Spleen (tissue), 13 donors: ENCODE measurements at places on chromosomes 2 and 18. TPM values are rescaled to one million over a fixed set of nuclear protein-coding genes. Genes with fewer than 3 reads are reported as not detected.
A peak's percentile ranks its signal among the peaks of the same experiment; 100 is the strongest.

- no peaks in the 10 kb centered on the region for H3K27me3 ChIP-seq
- no peak overlapping the region for H3K4me3 ChIP-seq
- no peak for DNase-seq
- no peak overlapping the region for H3K27ac ChIP-seq
- H3K36me3 ChIP-seq: no peaks in the 10 kb centered on the region
Observed at GRCh38 chr2:7593360-7593759, 676.1 kb downstream of the RNF144A start.

GRCh38 chr18:68426731-68427315 is 288.1 kb downstream of the TMX3 start:
- no peaks in the 10 kb centered on the region for H3K27me3 ChIP-seq
- no peaks in the 10 kb centered on the region for H3K36me3 ChIP-seq
- H3K4me3 ChIP-seq: no peak overlapping the region
- no peak overlapping the region for H3K27ac ChIP-seq
- no peaks in the 10 kb centered on the region for H3K4me1 ChIP-seq

- no peaks in the 10 kb centered on the region for H3K27me3 ChIP-seq
- H3K4me1 ChIP-seq: peaks cover 8% of the 10 kb centered on the region
- no peaks in the 10 kb centered on the region for H3K36me3 ChIP-seq
- peak; percentile 47 for DNase-seq
- H3K4me3 ChIP-seq: no peak overlapping the region
Observed at GRCh38 chr2:232367591-232368233, 10.8 kb upstream of the ALPP start.

- DNase-seq: peak; percentile 81
- no peak overlapping the region for H3K4me3 ChIP-seq
- peaks cover 7% of the 10 kb centered on the region for H3K27me3 ChIP-seq
- peaks cover 7% of the 10 kb centered on the region for H3K4me1 ChIP-seq
Observed at GRCh38 chr18:70464343-70465114, 175.7 kb downstream of the SOCS6 start.

DNA sequence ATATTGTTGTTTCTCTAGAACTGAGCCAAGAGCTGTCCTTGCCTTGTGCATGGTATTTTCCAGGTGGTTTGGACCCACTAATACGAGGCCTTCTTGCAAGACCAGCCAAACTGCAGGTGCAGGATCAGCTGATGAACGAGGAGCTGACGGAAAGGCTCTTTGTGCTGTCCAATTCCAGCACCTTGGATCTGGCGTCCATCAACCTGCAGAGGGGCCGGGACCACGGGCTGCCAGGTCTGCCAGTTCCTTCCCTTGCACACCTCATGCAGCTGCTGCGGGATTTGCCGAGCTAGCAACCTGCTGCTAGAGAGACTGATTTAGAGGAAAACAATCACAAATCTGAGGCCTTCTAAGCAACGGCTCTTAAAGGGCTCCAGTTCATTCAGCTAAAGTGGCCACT is 74.5 kb downstream of the TPO start:
- peaks cover 17% of the 10 kb centered on the region for H3K4me1 ChIP-seq
- H3K27me3 ChIP-seq: no peaks in the 10 kb centered on the region
- H3K36me3 ChIP-seq: no peaks in the 10 kb centered on the region
- H3K27ac ChIP-seq: peak overlapping the region; percentile 56

DNA sequence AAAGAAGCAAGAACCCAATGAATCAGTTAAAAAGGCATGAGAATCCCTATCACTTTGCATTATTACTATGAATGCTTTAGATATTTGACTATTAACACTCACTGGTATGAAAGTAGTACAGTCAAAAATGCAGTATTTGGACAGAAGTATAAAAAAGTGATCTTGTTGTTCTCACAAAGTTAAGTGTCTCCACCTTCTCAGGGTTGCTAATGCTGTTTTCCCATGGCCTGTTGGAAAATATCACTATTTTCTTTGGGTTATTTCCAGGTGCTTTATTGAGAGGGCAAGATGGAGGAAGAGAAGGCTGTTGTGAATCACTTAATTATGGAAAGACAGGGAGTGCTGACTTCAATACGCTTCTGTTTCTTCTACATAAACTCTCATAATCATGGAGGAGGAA is 13.6 kb upstream of the CREB1 start:
- H3K4me1 ChIP-seq: no peaks in the 10 kb centered on the region
- no peak overlapping the region for H3K27ac ChIP-seq
- H3K4me3 ChIP-seq: no peak overlapping the region
- no peaks in the 10 kb centered on the region for H3K36me3 ChIP-seq
- no peak for DNase-seq
- no peaks in the 10 kb centered on the region for H3K27me3 ChIP-seq

DNA sequence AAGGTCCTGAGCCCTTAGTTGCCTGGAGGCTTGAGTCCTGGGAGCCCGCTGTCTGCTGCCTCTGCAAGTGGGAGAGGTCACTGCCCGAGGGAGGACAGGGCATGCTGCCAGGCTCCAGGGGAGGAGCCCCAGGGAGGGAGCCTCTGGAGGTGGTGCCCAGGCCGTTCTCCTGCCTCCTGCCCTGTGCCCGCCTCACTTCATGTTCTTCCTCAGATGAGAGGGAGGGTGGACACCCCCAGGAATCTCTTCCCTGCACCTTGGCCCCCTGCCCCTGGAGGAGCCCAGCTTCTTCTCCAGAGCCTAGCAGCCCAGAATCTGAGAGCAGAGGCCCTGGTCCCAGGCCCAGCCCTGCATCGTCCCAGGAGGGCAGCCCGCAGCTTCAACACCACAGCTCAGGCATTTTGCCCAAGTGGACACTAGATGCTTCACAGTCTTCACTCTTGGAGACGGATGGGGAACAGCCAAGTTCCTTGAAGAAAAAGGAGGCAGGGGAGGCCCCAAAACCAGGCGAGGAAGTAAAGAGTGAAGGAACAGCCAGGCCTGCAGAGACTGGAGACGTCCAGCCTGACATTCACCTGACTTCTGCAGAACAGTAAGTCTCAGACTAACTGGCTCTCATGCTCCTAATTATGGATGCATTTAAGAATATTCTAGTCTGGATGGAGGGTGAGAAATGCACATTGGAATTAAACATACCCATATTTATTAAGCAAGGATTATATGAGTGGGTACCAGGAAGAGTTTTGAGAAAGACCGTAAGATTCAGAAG is 12.1 kb downstream of the PSD4 start:
- H3K4me1 ChIP-seq: peaks cover 22% of the 10 kb centered on the region
- H3K27me3 ChIP-seq: no peaks in the 10 kb centered on the region
- H3K36me3 ChIP-seq: peaks cover 88% of the 10 kb centered on the region
- DNase-seq: peak; percentile 62

DNA sequence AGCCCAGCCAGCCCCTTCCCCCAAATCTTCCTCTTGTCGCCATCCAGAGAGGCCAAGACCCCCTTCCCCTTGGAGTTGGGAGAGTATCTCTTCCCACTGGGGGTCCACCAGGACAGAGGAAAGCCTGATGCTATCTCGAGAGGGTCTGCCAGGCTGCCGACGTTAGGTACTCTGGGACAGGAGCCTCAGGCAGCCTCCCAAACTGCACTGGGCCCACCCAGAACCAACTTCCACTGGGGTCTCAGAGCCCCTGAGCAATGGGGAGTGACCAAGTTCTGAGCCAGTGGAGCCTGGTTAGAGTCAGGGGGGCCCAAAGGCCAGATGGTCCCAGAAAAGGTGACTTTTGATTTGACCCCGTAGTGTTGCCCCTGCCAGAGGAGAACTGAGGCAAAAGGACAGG is 189.1 kb downstream of the INHBB start:
- H3K4me1 ChIP-seq: no peaks in the 10 kb centered on the region
- H3K36me3 ChIP-seq: no peaks in the 10 kb centered on the region
- no peak overlapping the region for H3K4me3 ChIP-seq
- no peaks in the 10 kb centered on the region for H3K27me3 ChIP-seq

GRCh38 chr18:37667836-37668235 is 102.2 kb upstream of the CELF4 start:
- no peak for DNase-seq
- H3K27me3 ChIP-seq: no peaks in the 10 kb centered on the region
- no peak overlapping the region for H3K4me3 ChIP-seq
- no peak overlapping the region for H3K27ac ChIP-seq

DNA sequence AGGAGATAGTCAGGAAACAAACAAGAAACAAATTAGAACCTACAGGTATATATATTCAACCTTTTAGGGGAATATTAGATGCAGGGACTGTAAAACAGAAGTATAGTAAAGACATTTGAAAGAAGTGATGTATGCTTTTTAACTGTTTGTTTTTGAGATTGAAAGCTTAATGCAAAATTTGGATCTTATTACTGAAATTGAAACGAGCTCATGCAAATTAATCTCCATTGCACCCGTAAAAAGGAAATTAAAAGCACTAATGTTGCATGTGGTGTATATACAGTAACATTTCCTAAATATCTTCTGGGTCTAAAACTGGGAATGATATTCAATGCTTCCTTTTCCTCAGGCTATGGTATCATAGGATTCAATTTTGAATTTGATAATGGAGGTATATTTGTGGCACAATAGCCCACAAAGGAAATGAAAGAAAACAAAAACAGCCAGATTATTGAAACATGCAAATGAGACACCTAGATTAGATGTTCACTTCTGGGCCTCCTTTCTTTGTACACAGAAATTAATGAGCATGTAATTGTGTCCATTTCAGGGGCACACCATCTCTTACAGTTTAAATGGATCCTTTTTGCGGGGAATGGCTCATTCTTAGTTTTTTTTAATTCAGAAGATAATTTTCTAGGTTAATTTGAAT is 1.6 kb upstream of the ELOA2 start:
- DNase-seq: no peak
- H3K4me1 ChIP-seq: no peaks in the 10 kb centered on the region
- H3K27me3 ChIP-seq: no peaks in the 10 kb centered on the region
- no peaks in the 10 kb centered on the region for H3K36me3 ChIP-seq
- H3K4me3 ChIP-seq: no peak overlapping the region
- no peak overlapping the region for H3K27ac ChIP-seq

DNA sequence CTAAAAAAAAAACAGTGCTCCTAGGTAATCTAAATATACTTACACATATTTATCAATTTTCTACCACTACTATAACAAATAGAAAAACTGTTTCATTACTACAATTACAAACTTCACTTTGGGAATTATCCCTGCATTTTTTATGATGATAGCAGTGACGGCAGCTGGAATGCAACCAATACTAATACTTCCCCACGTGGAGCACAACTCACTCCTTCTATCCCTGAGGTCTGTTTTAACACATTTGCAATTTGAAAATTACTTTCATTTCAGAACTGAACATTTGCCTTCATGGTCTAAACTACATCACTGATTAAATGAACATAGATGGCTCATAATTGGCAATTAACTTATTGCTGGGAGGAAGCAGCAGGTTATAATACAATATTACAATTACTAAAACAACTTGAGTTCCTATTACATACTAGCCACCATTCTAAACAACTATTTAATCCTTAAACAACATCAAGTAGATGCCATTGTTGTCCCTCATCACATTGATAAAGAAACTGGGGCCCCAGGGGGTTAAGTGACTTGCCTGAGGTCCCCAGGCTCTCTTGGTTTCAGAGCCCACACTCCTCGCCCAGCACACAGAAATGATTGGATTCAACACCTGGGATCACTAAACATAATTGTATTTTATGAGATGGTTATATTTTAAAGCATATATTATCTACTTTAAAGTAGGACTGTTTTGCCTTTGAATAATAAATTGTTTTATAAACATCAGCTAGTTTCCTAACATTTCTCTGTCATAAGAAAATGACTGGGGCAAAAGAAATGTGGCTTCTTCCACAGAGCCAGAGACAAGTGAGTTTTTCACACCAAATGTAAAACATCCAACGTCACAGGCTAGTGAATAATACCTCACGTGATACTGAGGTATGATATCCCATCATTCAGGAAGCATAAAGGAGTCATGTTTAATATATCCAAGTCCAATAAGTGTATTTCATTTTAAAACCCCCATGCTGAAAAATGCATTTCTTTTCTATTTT is 6.2 kb downstream of the COLEC12 start:
- no peak overlapping the region for H3K27ac ChIP-seq
- peaks cover 5% of the 10 kb centered on the region for H3K4me1 ChIP-seq
- no peaks in the 10 kb centered on the region for H3K36me3 ChIP-seq
- H3K4me3 ChIP-seq: no peak overlapping the region
- no peak for DNase-seq

DNA sequence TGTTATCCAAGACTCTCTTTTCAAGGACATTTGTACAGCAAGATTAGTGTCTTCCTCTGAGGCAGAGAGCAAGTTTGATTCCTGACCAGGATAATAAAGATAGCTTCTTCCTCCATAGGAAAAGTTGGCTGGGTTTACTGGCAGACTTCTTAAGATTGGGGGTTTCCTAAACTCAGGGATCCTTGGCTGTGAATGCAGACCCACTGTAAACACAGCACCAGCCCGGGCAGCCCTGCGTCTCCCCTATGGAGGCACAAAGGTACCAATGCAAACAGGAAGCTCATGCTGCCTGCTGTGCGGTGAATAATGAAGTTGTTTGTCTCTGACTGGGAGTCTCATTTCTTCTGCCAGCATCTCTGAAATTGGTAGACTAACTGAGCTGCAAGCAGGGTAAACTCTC is 96.2 kb upstream of the ARHGAP28 start:
- H3K27ac ChIP-seq: no peak overlapping the region
- no peak overlapping the region for H3K4me3 ChIP-seq

DNA sequence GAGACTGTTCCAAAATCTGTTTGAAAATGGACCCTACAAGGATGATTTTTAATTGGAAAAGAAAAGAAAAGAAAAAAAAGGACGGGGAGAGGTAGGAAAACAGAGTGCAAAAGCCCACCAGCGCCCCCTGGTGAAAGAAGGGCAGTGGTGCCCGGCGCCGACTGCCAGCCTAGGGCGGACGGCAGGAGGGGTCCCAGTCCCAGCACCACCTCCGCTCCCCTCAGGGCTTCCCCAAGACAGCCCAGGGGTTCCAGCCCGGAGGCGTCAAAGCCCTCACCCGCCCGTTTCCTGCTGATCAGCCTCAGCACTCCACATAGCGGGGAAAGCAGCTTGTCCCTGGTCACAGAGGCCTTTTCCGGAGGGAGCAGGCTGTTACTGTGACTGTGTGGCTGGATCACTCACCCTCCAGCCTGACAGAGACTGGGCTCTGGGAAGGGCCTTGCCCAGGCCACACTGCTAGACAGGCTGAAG is 213.9 kb downstream of the TFCP2L1 start:
- H3K27ac ChIP-seq: no peak overlapping the region
- H3K36me3 ChIP-seq: no peaks in the 10 kb centered on the region
- no peak overlapping the region for H3K4me3 ChIP-seq

- peaks cover 8% of the 10 kb centered on the region for H3K27me3 ChIP-seq
- no peak overlapping the region for H3K4me3 ChIP-seq
- H3K36me3 ChIP-seq: no peaks in the 10 kb centered on the region
- no peak for DNase-seq
- H3K27ac ChIP-seq: no peak overlapping the region
Observed at GRCh38 chr2:88540346-88540745, 86.9 kb downstream of the EIF2AK3 start.

DNA sequence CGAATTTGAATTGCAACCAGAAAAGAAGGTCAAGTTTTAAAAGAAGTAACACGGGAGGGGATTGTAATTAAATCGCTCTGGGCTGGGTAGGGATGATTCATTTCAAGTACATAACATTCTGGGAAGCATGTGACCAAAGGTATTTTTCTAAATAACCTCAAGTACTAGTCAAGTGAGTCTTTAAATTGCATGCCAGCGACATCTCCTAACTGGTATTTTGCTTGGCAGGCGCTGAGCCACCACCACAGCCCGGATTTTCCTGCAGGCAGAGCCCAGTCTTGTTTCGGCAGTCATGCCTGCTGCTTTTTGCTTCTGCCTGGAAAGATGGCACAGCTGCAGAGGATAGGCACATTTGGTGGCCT is 33.7 kb upstream of the NPAS2 start:
- no peak for DNase-seq
- no peaks in the 10 kb centered on the region for H3K4me1 ChIP-seq
- H3K4me3 ChIP-seq: no peak overlapping the region
- no peak overlapping the region for H3K27ac ChIP-seq
- H3K36me3 ChIP-seq: no peaks in the 10 kb centered on the region

The CXCR1 gene
- total RNA-seq: 102 TPM

The AGXT gene
- 0.70 TPM for total RNA-seq

The NEU2 gene
- total RNA-seq: not detected
